ENCODE measurements at places on chromosomes 3 and 15. TPM values are rescaled to one million over a fixed set of nuclear protein-coding genes. Genes with fewer than 3 reads are reported as not detected.

Gene PLA2G4D
- total RNA-seq = under 0.01 TPM

Gene GXYLT2
- total RNA-seq = 13.6 TPM

Gene CHRNA3
- total RNA-seq = 0.28 TPM

Gene BSN
- under 0.01 TPM for total RNA-seq

Gene ALDH1A3
- 287 TPM for total RNA-seq

Gene C3orf85
- not detected for total RNA-seq

Gene C3orf38
- 24.0 TPM for total RNA-seq

Gene SLC41A3
- 76.7 TPM for total RNA-seq

Gene TNIK
- 38.3 TPM for total RNA-seq

Gene YEATS2
- 47.4 TPM for total RNA-seq

Gene SSR3
- total RNA-seq = 793 TPM

Gene GOLGA8S
- total RNA-seq = not detected

Gene TGM5
- not detected for total RNA-seq

Gene GOLGA6D
- total RNA-seq = not detected

Gene APOD
- 1.4 TPM for total RNA-seq

Gene ZNF619
- 6.5 TPM for total RNA-seq

Gene EPHB3
- 3.1 TPM for total RNA-seq

Gene RTP1
- under 0.01 TPM for total RNA-seq

Gene CFAP44
- total RNA-seq = 35.8 TPM

Gene GRK7
- not detected for total RNA-seq

Gene ISLR
- total RNA-seq = 23.4 TPM

Gene PCSK6
- 4.2 TPM for total RNA-seq

Gene PIGZ
- total RNA-seq = 1.5 TPM

Gene MAP6D1
- 3.4 TPM for total RNA-seq

Gene SLC51B
- total RNA-seq = not detected

Gene GPR176
- 250 TPM for total RNA-seq

Gene BTLA
- total RNA-seq = not detected

Gene GALNT15
- total RNA-seq = 27.1 TPM

Gene ADAMTSL3
- 0.38 TPM for total RNA-seq

Gene PRICKLE2
- total RNA-seq = 27.3 TPM

Gene LEKR1
- 0.38 TPM for total RNA-seq

Gene TPRA1
- total RNA-seq = 35.7 TPM

Gene PSMD6
- 136 TPM for total RNA-seq

Gene ARPIN
- 7.6 TPM for total RNA-seq

Gene SH3GL3
- total RNA-seq = not detected

Gene HLTF
- 91.9 TPM for total RNA-seq

All from regular cardiac myocyte (primary cell).